Skeletal muscle cell (primary cell): ENCODE measurements at places on chromosomes 3 and 15.

- DNase-seq: no peak
Observed at GRCh38 chr3:143122089-143122430, 2.5 kb downstream of the CHST2 start.

GRCh38 chr3:187920030-187920429 lies 174.8 kb upstream of the BCL6 start:
- no peak for DNase-seq

GRCh38 chr3:74861211-74861610 lies 246.8 kb upstream of the CNTN3 start:
- no peak for DNase-seq

- no peak for DNase-seq
Observed at GRCh38 chr3:115660646-115661337, 37.5 kb downstream of the GAP43 start.

DNA sequence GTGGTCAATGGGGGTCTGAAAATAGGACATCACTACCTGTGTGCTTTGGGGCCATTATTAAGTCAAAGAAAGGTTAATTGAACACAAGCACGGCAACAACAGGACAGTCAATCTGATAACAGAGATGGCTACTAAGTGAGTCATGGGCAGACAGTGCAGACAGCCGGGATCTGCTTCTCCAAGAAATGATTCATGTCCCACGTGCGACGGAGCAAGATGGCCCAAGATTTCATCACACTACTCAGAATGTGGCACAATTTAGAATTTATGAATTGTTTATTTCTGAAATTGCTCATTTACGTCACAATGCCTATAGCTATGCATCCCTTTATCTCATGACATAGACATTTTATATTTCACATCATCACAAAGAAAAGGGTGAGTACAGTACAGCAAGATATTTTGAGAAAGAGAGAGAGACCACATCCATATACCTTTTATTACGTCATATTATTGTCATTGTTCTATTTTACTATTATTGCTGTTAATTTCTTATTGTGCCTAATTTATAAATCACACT lies 770.6 kb upstream of the NR2F2 start:
- peak; percentile 92 for DNase-seq

GRCh38 chr3:138114431-138114918 lies 933 bp downstream of the DZIP1L start:
- no peak for DNase-seq
